ENCODE measurements at places on chromosomes 2 and 18.

DNA sequence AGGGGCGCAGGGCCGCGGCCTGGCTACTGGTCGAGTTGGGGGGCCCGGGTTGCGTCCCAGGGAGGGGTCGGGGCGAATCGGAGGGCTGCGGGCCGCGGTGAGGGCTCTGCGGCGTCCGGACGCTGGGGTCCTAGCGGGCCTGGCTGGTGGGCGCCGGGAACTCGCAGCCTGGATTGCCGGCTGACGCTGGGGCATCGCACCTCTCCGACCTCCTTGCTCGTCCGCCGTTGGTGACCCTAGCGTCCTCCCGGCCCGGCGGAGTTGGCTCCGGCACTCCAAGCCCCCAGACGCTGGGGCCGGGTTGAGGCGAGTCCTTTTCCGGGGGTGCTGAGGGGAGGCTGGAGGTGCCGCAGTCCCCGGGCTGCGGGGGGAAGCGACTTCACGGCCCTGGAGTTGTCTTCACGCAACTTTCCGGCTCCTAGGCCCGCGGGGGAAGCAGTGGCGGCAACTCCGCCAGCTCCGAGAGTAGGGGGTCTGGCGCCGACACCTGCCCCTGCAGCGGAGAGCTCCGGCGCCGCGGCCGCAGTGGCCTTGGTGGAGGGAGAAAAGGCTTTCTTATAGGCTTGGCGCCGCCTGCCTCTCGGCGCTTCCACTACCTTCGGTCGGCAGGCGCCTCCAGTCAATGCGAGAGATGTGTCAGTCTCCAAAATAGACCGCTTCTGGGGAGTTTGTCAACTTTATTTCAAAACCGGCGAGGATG is 70.3 kb downstream of the HAUS1 start:
- no peak for DNase-seq

- no peak for DNase-seq
These were observed 16.9 kb downstream of the LDLRAD4 start for GRCh38 chr18:13235421-13235831.

GRCh38 chr2:134080386-134081089 is 173.3 kb upstream of the MGAT5 start:
- no peak for DNase-seq

GRCh38 chr2:235206980-235207579 is 255.3 kb downstream of the SH3BP4 start:
- no peak for DNase-seq

DNA sequence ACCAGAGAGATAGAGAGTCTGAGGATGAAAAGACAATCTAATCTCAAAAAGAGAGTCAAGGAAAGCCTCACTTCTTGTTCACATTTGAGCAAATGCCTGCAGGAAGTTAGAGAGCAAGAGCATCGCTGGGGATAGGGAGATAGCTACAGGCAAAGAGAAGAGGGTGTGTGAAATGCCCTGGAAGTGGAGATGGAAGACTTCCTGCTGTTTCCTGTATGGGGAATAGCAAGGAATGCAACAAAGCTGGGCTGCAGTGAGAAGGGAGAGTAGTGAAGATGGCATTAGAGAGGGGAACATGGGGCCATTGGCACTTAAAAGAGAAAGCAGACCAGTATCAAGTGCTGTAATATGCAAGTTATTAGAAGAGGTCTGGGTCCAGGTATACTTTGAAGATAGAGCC is 488.6 kb downstream of the METTL4 start:
- no peak for DNase-seq

DNA sequence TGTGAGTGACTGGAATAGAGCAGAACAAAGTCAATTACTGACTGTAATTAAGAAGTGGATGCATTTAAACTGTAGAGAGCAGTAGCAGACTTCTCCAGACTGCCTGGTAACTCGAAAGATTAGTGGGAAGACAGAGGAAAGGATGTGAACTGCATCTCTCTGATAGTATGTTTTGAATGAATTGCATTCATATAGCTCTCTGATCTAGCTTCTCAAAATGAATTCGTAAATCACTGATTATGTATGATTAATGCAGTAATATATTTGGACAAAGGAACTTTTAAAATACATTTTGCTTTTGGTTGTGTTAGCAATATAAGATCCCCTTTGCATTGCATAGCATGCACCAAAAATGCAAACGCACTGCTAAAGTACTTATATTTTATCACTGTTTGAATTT is 304.0 kb downstream of the ARHGAP15 start:
- no peak for DNase-seq

DNA sequence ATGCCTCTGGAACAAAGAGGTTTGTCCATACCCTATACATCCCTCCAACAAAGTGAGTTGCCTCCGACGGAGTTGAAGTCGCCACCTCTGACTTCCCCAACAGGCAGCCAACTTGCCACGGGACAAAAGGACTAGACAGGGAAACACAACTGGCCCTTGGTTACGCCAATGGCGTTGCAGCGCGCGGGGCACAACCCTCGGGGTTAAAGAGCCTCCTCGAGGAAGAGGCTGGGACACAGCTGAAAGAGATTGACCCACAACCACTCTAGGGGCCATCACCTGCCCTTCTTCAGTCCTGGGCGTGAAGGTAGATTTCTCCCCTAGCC is 545 bp downstream of the GTF3C2 start:
- no peak for DNase-seq

GRCh38 chr2:149355716-149356422 is 25.5 kb downstream of the LYPD6 start:
- DNase-seq: no peak

DNA sequence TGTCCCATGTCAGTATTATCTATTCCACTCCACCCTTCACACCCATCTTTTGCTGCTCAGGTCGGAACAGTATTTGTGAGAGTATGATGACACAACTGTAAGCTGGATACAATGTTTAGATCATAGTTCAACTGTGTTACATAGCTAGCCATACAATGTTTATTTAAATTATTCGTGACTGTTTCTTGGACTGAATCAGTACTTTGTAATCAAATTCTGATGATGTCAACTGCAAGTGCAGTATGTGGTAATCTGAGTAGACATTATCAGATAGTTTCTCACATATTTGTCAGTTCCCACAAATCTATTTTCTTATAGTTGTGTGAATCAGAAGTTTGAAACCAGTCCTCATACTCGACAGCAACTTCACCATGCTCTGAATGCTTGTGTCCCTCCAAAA is 177.6 kb downstream of the ZNF407 start:
- DNase-seq: no peak

DNA sequence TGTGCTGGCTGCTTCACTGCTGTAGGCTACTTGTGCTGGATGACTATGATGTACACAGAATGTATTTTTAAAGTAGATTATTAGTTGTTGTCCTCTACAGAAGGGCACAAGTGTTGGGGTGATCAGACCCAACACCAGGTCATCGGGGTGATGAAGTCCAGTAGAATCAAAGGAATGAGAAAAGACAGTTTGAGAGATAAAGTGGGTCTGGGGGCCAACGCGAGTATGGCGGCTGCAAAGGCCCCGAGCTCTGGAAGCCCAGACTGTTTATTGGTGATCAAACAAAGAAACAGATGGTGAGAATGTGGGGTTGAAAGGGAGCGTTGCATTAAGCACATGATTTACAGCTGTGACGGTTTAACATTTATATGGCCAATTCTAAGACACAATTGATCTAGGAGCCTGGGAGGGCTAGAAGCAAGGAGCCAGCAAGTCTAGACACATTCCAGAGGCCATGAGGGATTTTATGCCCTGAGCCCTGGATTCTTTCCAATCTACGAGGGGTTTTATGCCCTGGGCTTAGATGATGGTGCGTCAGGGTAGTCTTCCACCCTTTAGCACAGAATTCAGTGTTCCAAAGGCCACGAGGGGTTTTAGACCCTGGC is 153.5 kb downstream of the AGPS start:
- DNase-seq: no peak

DNA sequence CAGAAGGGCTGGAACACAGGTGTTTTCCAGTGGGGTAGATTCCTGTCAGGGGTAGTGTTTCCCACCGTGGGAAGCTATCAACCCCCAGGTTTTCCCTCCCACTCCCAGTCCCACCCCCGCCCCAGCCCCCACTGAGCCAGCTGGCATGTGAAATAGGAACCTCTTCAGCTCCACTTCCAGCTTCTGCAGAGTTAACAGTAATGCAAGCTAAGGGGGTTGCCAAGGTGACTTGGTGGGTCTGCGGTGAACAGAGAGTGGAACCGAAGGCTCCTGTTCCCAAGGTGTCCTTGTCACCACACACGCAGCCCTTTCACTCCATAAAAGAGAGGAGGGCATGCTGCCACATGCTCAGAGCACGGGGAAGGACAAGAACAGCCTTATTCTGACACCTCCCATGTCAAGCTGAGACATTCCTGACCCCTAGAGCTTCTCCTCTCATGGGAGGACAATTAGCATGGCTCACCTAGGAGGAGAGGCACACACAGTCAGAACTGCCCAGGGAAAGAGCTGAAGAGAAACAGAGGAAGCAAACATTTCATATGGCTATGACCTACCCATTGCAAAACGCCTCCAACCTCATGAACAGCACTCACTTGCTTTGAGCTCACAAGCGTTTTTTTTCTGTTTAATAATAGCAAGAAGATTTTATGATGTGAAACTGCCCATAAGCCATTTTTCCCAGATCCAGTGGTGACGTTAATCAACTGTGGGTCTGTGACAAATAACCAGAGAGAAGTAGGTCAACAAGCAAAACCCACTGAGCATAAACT is 39.8 kb upstream of the TBC1D8 start:
- no peak for DNase-seq

DNA sequence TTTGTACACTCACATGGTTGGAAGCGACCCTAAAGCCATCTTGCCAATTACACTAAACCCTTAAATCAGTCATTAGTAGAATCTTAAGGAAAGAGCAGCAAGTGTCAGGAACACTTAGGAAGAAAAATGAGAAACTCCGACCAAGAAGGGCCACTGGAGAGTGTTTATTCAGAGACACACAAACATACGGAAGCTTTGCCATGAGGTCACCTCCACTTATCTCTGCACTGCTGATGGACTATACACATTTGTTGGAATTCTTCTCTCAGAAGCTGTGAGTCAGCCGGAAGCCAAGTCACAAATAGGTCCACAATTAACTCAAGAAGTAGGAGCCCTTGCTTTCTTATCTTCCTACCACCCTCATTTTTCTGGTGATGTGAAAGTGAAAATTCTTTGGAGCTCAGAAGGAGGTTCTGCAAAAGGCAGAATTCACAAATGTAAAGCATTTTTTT is 21.6 kb downstream of the BMP10 start:
- DNase-seq: no peak

GRCh38 chr2:237680702-237681478 is 53.5 kb downstream of the LRRFIP1 start:
- no peak for DNase-seq

DNA sequence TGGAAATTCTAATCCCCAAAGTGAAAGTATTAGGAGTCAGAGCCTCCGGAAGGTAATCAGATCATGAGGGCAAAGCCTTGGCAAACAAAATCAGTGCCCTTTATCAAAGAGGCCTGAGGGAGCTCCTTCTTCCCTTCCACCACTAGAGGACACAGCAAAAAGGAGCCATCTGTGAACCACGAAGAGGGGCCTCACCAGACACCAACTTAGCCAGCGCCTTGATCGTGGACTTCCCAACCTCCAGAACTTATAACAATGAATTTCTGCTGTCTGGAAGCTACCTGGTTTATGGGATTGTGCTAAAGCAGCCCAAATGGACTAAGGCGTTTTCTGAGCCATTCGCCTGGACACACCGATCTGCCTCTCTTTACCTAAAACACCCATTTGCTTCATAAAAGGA is 133.1 kb downstream of the EIPR1 start:
- DNase-seq: no peak

GRCh38 chr18:79962311-79962710 is 2.1 kb upstream of the HSBP1L1 start:
- no peak for DNase-seq

DNA sequence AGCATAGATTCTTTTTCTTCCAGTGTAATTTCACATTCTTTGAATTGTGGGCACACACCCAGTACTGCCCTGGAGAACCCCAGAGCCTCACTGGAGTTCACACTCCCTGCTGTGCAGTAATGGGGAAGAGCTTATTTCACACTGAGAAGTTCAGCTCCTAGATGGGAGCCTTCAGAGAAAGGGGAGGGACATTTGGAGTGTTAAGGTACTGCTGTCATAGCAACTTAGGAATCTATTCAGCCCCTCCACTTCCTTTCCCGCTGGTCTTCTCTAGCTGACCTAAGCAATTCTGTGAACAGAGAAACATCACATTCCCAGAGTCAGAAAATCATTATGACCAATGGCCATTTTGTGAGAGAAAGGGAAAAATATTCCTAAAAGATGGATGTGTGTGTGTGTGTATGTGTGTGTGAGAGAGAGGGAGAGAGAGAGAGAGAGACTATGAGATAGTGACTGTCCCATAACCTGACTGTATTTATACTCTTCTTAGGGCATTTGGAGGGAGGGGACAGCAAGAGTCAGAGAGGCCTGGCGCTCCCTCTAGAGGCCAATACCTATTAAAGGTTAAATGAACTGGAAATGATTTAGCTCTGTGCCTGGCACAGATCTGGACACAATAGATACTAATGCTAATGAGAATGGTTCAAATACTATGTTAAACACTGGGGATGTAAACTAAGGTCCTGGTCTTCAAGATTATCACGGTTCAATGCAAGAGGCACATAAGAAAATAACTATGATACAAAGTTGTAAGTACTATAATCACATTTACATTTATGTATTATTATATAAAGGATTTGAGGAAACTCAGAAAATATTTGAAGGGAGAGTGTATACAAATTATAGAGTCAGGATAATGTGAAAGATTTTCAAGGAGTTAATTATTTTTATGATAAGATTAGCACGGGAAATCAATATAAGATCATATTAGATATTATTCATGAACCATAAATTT is 41.5 kb upstream of the RPE start:
- no peak for DNase-seq
